DMS53 (cell line): ENCODE measurements at places on chromosomes 3 and 15.

GRCh38 chr3:197349368-197349767 lies 51.0 kb upstream of the DLG1 start:
- no peak for DNase-seq

DNA sequence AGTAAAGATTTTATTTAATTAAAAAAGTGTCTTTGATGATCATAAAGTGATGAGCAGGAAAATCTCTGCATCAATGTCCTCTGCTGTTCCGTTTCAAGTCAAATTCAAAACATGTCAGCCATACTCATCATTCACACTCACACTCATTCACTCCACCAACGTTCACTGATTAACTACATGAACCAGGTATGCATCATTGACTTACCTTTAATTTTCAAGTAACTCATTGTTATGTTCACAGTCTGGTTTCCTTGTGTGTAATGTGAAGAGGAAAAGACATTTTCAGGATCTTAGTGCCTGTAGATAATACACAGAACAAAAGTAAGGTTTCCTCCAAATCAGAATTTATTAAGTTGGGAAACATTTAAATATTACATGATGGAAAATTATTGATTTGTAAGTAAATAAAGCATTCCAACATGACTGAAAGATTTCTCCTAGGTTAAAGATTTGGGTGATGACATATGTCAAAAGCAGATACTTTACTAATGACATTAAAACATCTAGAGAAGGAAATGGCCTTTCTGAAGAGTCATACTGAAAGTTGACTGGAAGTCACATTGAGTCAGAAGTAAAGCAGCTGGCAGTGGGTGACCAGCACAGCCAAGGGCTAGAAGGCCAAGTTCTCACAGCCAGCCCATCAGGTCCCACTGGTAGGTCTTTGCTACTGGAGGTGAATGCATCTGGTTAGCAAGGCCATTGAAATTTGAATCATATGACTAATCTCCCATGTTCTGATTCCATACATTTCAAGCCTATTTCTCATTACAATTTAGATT lies 251.9 kb downstream of the CDIN1 start:
- DNase-seq, result no peak

DNA sequence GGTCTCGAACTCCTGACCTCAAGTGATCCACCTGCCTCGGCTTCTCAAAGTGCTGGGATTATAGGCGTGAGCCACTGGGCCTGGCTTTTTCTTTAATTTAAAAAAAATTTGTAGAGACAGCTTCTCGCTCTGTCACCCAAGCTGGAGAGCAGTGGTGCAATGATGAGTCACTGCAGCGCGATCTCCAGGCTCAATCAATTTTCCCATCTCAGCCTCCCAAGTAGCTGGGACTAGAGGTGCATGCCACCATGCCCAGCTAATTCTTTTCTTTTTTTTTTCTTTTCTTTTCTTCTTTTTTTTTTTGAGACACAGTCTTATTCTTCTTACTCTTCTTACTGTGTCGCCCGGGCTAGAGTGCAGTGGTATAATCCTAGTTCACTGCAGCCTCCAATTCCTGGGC lies 19.8 kb downstream of the TUBGCP4 start:
- no peak for DNase-seq

GRCh38 chr3:168889666-168890065 lies 773.8 kb downstream of the MECOM start:
- DNase-seq, result peak; percentile 43

GRCh38 chr3:71132995-71133730 lies 450.4 kb downstream of the FOXP1 start:
- peak; percentile 60 for DNase-seq

DNA sequence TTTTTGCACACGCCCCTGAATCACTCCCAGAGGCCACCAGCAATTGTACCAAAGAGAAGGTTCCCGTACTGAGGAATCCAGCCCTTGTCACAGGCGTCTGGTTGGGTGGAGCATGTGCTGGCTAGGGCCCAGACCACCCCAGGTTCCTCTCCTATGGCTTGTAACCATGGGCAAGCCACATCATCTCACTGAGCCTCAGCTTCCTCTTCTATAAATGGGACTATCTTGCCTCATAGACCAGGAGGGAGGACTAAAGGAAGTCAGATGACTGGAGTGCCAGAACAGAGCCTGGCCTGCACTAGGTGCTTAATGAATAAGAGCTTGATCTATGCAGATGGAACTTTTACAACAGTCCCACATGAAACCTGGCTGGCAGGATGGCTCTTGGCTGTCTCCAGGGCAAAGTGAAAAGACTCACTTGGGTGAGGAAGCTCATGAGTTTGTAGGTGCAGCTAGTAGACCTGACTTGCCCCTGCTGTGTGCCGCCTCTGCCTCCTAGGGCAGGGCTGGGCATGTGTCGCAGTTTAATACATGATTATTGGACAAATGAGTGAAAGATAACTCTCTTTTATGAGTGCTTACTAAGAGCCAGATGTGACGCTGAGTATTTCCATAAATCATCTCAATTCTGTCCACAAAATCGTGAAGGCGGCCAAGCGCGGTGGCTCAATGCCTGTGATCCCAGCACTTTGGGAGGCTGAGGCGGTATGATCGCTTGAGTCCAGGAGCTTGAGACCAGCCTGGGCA lies 29.3 kb downstream of the CTSH start:
- no peak for DNase-seq

- no peak for DNase-seq
Measured at GRCh38 chr15:78389738-78390137, 48.3 kb upstream of the IREB2 start.

DNA sequence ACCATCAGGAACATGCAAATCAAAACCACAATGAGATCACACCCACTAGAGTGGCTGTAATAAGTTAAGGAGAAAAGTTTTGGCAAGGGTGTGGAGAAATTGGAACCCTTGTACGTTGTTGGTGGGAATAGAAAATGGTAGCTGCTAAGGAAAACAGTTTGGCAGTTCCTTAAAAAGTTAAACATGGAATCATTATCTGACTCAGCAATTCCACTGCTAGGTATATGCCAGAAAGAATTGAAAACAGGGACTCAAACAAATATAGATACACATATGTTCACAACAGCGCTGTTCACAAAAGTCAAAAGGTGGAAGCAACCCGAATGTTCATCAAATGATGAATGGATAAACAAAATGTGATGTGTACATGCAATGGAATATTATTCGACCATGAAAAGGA lies 138.8 kb upstream of the ATP2B2 start:
- no peak for DNase-seq

DNA sequence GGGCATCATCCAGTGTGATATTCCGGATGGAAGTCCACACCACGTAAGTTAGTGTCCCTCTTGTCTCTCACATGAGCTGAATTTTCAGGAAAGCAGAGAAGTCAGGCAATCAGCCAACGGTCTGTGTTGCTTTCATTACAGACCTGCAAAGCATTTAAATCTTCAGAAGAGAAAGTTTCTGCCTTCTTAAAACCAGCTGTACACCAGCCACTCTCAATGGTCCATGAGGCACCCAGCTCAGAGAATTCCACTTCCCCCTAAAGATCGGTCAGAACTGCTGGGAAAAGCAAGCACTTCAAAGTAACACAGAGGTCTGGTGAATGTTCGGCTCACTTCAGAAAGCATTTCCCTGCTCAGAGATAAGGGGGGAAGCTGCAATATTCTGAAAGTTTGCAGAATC lies 903.7 kb downstream of the EPHA3 start:
- no peak for DNase-seq

- DNase-seq, result no peak
Measured at GRCh38 chr15:69972436-69972835, 125.3 kb downstream of the TLE3 start.

DNA sequence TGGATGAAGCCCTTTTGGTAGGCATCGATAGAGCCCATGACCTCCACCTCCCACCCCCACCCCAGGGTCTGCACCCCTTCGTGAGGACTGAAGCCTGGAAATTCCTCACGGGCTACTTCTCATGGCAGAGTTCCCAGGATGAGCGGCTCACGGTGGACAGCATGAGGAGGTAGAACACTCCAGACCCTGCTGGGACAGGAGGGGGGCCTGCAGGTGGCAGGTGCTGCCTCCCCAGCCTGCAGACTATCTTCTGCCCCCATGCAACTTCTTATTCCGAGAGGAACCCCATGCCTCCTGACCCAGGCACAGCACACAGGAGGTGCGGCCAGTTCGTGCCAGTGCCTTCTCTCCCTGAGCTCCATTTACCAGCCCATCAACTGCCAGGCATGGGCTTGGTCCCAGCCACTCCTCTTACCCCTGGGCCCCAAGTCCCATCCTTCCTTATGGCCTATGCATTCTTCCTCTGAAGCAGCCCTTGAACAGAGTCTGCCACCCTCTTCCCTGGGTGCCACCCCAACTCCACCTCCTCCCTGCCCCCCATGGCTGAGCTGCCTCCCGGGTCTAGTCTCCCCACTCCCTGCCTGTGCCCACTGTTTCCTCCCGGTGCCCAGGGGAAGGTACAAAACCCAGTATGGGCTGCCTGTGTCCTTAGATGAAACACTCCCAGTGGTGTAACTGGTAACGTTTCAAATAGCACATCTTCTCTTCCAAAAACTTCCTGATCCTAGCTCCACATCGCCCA lies 8.4 kb downstream of the TBC1D21 start:
- DNase-seq, result no peak

- no peak for DNase-seq
Measured at GRCh38 chr3:72919520-72919919, 31.7 kb downstream of the GXYLT2 start.

GRCh38 chr3:15064299-15064834 lies 748 bp downstream of the MRPS25 start:
- DNase-seq, result peak; percentile 25

GRCh38 chr3:52039846-52040245 lies 16.5 kb downstream of the DUSP7 start:
- peak; percentile 21 for DNase-seq

- DNase-seq, result no peak
Measured at GRCh38 chr3:41137686-41138111, 61.6 kb upstream of the CTNNB1 start.

DNA sequence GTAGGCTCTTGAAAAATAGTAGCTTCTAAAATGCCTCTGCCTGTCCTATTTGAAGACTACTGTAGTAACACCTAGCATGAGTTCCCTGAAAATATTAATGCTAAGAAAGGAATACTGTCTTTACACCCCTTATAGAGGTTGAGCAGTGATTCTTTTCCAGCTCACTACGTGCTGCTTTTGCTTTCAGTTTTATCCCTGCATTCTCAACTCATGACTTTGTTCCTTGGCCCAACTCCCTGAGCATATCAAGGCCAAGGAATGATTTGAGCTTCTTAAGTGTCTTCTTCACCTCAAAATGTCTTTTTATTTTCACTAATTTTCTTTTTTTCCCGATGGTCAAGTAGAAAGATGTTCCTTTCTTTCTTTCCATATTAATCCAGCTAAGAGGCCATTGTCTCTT lies 16.5 kb upstream of the P2RY13 start:
- DNase-seq, result no peak

- DNase-seq, result no peak
Measured at GRCh38 chr15:48392356-48392755, 61.1 kb downstream of the DUT start.

GRCh38 chr3:66639809-66640356 lies 139.1 kb upstream of the LRIG1 start:
- DNase-seq, result no peak

GRCh38 chr15:56963710-56964109 lies 45.3 kb downstream of the TCF12 start:
- DNase-seq, result no peak

GRCh38 chr15:38899300-38899699 lies 334.7 kb upstream of the RASGRP1 start:
- DNase-seq, result no peak

DNA sequence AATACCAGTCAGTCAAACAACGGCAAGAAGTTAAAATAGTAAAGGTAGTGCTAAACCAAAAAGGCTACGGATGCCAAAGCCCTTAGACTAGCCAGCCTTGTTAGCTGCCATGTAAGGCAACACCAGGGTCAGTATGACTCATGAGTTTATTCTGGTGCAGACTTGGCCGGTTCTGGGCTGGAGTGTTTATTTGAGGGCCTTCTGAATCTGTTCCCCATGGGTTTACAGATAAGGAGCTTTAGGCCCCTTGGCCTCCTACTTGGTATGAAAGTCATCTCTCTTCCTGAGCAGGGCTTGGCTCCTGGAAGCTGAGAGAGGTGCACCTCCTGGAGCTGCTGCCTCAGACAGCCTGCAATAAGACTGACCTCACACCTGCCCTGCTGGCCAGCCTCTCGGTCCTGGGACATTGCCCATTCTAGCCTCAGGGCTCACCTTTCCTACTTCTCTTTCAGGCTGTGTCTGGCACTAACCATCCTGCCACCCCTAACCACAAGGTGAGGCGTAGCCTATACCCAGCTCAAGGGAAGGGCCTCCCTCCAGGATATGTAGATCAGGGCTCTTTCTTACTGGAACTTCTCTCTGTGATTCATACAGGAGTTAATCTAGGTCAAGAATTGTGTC lies 10.4 kb upstream of the RTP1 start:
- DNase-seq, result peak; percentile 80

GRCh38 chr15:71364117-71364584 lies 248.9 kb downstream of the THSD4 start:
- DNase-seq, result no peak

DNA sequence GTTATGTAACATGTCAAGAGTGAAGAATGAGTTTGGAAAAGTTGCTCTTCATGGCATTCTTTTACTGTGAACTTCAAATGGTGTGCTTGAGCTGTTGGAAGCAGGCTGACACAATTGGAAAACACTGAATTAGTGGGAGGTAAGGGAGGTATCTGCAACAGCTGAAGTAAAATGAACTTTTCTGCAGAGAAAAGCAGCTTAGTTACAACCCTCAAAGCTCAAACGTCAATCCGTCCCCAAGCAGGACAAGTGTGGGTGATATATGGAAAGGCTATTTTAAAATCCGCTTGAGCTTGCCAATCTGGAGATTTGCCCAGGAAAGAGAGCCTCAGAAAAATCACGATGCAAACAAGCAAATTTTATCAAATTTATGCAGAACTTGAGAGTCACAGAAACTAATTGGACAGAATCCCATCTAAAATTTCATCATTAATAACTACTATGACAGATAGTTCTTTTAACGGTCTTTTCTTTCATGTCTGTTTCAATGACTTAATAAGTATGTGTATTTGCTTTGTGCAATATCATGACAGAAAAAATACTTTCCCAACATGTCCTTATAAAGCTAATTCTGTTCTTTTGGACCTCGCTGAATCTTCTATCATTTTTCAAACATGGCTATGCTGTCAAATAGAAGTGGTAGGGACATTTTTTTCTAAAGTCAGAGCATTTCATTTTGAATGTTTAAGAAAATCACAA lies 266.6 kb upstream of the SLITRK3 start:
- no peak for DNase-seq

GRCh38 chr15:69090197-69090948 lies 70.1 kb upstream of the GLCE start:
- DNase-seq, result no peak

GRCh38 chr3:57538465-57538864 lies 5.7 kb downstream of the DNAH12 start:
- no peak for DNase-seq

- DNase-seq, result no peak
Measured at GRCh38 chr3:48408823-48409281, 21.0 kb downstream of the PLXNB1 start.

- no peak for DNase-seq
Measured at GRCh38 chr15:25863111-25863967, at the start of gene ATP10A. Gene ATP10A, minus strand, starts transcription at chr15:25863327. Its CDS starts 231 bp downstream, at chr15:25863096.

GRCh38 chr15:50233192-50233736 lies 32.3 kb downstream of the HDC start:
- DNase-seq, result no peak

- DNase-seq, result no peak
Measured at GRCh38 chr3:52982839-52983238, 63.0 kb downstream of the SFMBT1 start.
